ENCODE measurements at places on chromosomes 16 and 17. TPM values are rescaled to one million over a fixed set of nuclear protein-coding genes. Genes with fewer than 3 reads are reported as not detected.

DNA sequence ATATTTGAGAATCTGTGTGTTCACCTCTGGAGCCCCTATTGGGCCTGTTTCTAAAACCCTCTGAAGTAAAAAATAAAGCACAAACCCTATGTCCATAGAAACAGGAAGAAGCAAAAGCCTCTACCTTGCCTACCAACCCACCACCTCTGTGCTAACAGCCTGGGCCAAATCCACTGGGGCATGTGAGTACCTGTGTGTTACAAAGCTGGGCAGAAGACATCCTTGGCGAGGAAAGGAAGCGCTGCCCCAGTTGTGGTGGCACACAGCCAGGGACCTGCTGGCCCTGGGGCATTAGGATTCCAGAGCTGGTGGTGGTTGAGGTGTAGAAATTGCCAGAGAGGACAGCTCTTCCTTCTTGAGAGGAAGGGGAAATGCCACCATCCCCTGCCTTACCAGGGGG, 30.0 kb downstream of the MYO18A start:
- peaks cover 40% of the 10 kb centered on the region for H3K4me1 ChIP-seq
- no peak for DNase-seq
- H3K36me3 ChIP-seq: no peaks in the 10 kb centered on the region
- H3K27me3 ChIP-seq: no peaks in the 10 kb centered on the region

- peak overlapping the region; percentile 40 for H3K4me3 ChIP-seq
- DNase-seq: peak; percentile 52
- H3K27ac ChIP-seq: peak overlapping the region; percentile 91
- no peaks in the 10 kb centered on the region for H3K27me3 ChIP-seq
- peaks cover 20% of the 10 kb centered on the region for H3K4me1 ChIP-seq
- H3K36me3 ChIP-seq: no peaks in the 10 kb centered on the region
Measured at GRCh38 chr16:50267651-50268050, 1.3 kb downstream of the ADCY7 start.

DNA sequence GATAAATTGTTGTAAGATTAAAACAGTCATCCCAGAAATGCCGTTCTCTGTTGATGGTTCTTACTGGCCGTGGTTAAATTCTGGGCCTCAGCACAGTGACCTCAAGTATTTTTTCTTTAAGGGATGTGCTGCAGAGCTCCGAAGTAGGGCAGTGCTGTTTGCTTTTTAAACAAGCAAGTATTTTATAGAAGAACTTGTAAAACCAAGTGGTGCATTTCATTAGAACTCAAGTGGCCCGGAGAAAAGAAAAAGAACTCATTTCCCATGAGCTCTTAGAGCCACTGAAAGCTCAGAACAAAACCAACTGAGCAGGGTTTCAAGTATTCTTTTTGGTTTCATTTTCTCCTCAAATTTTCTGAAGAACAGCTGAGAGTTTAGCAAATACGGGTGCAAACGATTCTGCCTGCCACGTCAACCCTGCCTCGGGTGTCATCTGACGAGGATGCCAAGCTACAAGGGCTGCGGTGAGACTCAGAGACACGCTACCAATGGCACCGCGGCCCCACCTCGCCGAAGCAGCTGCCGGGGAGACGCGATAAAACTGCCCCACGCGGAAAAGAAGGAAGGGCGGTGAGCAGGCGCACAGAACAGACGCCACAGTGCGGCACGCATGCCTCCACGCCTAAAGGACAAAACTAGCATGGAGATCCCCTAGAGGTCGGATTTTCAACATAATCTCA, 6.3 kb downstream of the LMF1 start:
- no peaks in the 10 kb centered on the region for H3K27me3 ChIP-seq
- H3K36me3 ChIP-seq: no peaks in the 10 kb centered on the region
- no peak overlapping the region for H3K27ac ChIP-seq

TEKT5 gene
- not detected for total RNA-seq
